Body of pancreas (tissue), 4 donors: ENCODE measurements at places on chromosomes 13 and 19.
A peak's percentile ranks its signal among the peaks of the same experiment; 100 is the strongest.

DNA sequence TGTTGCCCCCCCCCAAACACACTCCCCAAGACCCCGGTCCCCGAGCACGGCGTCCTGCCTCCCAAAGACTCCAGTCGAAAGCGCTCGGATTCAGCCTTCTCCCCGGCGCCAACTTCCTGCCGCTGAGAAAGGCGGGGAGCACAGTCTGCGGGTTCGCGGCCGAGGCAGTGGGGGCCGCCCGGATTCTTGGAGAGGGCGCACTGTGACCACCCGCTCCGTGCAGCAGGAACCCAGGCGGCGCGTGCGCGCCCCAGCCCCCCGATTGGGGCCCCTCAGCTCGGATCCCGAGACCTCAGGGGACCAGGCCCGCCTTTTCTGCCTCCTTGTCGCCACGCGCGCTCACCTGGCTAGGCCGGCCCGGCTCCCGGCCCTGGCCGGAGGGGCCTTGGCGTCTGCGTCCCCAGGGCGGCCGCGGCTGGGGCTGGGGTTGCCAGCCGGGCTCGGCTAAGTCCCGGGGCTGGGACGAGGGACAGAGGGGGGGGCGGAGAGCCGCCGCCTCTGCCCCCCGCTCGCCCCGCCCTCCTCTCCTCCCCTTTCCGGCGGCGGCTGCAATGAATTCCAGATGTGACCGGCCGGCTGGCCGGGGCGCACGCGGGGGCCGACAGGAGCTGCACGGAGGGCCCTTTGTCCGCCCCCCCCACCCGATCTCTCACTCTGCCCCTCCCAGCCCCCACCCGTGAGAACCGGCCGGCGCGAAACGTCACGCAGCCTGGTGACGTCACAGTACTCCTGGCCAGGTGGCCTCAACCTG, at the start of gene S1PR2:
Gene S1PR2, minus strand, starts transcription at position 471 of the 751 bp plus-strand sequence. CDS start 6,426 bp downstream, outside the sequence.
- peaks cover 18% of the 10 kb centered on the region for H3K4me1 ChIP-seq
- no peaks in the 10 kb centered on the region for H3K36me3 ChIP-seq
- peak; percentile 73 for DNase-seq

- H3K36me3 ChIP-seq, result no peaks in the 10 kb centered on the region
- DNase-seq, result no peak
- H3K4me1 ChIP-seq, result no peaks in the 10 kb centered on the region
- no peaks in the 10 kb centered on the region for H3K27me3 ChIP-seq
- no peak overlapping the region for H3K27ac ChIP-seq
- H3K4me3 ChIP-seq, result no peak overlapping the region
These were observed 94.1 kb downstream of the HSPH1 start for GRCh38 chr13:31067416-31068118.

DNA sequence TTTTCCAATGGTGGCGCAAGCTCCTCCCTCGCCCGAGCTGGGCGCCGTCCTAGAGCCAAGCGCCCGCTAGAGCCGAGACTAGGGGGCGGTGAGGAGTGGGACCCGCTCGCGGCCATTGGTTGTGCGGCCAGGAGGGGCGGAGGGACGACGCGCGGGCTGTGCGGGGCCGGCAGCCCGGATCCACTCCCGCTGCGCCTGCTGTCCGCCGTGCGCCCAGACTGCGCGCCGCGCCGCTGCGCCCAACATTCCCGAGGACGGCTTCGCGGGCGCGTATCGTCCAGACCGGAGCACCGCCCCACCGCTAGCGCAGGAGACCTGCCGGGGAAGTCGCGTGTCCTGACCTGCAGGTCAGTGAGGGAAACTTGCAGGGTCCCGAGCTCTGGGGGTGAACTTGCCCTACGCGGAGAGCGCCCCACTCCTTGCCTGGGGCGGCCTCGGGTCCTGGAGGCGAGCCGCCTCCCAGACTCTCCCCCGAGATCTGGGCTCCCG, at the start of gene SERTM1:
Gene SERTM1, plus strand, starts transcription at position 183 of the 489 bp plus-strand sequence. CDS start 21,059 bp downstream, outside the sequence.
- peaks cover 6% of the 10 kb centered on the region for H3K4me1 ChIP-seq
- DNase-seq, result no peak
- no peak within 1 kb of the TSS for H3K27ac ChIP-seq
- H3K36me3 ChIP-seq, result no peaks in the 10 kb centered on the region

- no peak for DNase-seq
- no peaks in the 10 kb centered on the region for H3K36me3 ChIP-seq
- H3K27ac ChIP-seq, result no peak overlapping the region
- H3K27me3 ChIP-seq, result no peaks in the 10 kb centered on the region
These were observed 43.1 kb downstream of the LHFPL6 start for GRCh38 chr13:39559847-39560246.

DNA sequence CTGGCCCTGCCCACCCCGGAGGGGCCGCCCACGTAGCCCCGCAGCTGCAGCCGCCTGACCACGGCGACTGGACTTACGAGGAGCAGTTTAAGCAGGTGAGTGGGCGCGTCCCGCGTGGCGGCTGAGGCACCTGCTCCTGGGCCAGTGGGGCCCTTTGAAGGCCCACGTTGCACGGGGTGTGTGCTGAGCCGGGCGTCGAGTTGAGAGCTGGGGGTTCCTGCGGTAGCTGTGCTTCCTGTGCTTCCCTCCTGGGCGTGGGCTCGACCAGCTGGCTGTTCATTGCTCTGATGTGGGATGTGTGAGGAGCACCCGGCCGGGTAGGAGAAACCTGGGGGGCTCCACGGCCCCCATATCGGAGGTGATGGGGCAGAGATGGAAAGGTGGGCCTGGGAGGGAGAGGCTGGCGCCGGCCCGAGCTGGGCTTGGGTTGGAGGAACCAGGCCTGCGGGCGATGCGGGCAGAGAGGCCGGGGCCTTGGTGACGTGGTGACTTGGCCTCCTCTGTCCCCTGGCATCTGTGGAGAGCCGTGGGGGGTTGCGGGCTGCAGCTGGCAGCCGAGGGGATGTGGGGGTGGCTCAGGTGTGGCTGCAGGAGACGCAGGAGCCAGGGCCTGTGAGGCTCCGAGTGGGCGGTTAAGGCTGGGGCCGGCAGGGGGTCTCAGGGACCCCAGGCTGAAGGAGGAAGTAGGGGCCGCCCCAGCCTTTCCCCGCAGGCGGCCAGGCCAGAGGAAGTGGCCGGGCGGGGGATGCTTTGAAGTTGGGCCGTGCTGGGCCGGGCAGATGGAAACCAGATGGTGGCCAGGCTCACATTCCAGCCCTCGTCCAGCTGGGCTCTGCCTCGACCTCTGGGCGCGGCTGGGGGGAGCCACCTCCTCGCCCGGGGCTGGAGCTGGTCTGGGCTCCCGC, 7.1 kb downstream of the ARID3A start:
- no peaks in the 10 kb centered on the region for H3K36me3 ChIP-seq
- H3K4me1 ChIP-seq, result peaks cover 38% of the 10 kb centered on the region
- H3K27ac ChIP-seq, result no peak overlapping the region
- no peak overlapping the region for H3K4me3 ChIP-seq

GRCh38 chr19:58546019-58546530, 2.2 kb downstream of the TRIM28 start:
- H3K36me3 ChIP-seq, result peaks cover 38% of the 10 kb centered on the region
- H3K4me3 ChIP-seq, result no peak overlapping the region
- no peaks in the 10 kb centered on the region for H3K27me3 ChIP-seq
- no peak for DNase-seq

- no peak for DNase-seq
- no peak overlapping the region for H3K27ac ChIP-seq
- no peaks in the 10 kb centered on the region for H3K36me3 ChIP-seq
These were observed 63.1 kb downstream of the STK24 start for GRCh38 chr13:98513837-98514236.

DNA sequence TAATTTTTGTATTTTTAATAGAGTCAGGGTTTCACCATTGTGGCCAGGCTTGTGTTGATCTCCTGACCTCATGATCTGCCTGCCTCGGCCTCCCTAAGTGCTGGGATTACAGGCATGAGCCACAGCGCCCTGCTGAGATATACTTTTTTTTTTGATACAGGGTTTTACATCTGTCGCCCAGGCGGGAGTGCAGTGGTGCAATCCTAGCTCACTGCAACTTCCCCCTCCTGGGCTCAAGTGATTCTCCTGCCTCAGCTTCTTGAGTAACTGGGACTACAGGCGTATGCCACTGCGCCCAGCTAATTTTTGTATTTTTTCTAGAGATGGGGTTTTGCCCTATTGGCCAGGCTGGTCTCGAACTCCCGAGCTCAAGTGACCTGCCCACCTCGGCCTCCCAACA, 2.0 kb downstream of the COLGALT1 start:
- H3K4me3 ChIP-seq, result no peak overlapping the region
- no peak overlapping the region for H3K27ac ChIP-seq
- DNase-seq, result peak; percentile 59
- H3K36me3 ChIP-seq, result peaks cover 8% of the 10 kb centered on the region
- H3K4me1 ChIP-seq, result peaks cover 16% of the 10 kb centered on the region

GRCh38 chr13:75514080-75514995, 23.3 kb downstream of the COMMD6 start:
- no peak overlapping the region for H3K27ac ChIP-seq
- H3K4me1 ChIP-seq, result no peaks in the 10 kb centered on the region
- H3K4me3 ChIP-seq, result no peak overlapping the region
- no peaks in the 10 kb centered on the region for H3K36me3 ChIP-seq
